NB4 (cell line): ENCODE measurements at places on chromosomes 16 and 17.

GRCh38 chr17:50212121-50212843 lies 10.9 kb upstream of the COL1A1 start:
- DNase-seq: peak; percentile 36

DNA sequence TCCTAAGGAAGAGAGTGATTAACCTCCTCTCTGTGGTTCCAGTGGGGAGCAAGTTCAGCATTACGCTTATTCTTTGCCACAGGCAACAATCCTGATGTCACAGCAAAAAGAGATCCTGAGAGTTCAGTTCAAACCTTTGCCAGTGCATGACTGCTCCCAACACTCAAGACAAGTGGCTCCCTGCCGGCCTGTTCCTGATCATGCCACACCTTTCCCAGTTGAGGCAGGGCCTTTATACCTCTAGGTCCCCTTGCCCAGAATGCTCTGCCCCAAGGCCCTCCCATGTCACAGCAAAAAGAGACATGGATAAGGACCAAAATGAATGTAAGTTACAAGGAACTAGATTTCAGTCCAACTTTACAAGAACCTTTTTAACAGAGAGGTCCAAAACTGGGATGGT lies 31.0 kb upstream of the ARHGAP23 start:
- no peak for DNase-seq

DNA sequence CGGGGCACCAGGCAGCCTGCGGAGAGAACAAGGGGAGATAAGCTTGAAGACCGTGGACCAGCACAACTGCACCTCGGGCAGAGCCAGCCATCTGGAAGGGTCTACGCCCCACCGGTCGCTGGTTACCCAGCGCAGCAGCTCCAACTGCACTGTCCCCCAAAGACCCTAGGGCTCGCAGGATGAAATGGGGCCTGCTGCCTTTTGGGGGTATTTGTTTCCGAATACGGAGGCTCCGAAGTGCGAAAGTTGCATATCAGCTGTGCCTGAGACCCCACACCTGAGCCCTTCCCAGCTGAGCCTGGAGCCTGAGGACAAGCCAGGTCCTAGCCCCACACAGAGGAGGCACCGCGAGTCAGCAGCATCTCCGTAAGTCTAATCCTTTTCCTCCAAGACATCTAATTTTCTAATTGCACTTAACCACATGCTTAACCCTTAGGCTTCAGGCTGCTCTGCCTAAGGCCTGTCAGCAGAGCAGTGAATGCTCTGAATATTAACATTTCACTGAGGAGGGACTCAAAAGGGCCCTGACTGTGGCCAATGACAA lies 4.0 kb downstream of the KIFC3 start:
- DNase-seq: no peak

DNA sequence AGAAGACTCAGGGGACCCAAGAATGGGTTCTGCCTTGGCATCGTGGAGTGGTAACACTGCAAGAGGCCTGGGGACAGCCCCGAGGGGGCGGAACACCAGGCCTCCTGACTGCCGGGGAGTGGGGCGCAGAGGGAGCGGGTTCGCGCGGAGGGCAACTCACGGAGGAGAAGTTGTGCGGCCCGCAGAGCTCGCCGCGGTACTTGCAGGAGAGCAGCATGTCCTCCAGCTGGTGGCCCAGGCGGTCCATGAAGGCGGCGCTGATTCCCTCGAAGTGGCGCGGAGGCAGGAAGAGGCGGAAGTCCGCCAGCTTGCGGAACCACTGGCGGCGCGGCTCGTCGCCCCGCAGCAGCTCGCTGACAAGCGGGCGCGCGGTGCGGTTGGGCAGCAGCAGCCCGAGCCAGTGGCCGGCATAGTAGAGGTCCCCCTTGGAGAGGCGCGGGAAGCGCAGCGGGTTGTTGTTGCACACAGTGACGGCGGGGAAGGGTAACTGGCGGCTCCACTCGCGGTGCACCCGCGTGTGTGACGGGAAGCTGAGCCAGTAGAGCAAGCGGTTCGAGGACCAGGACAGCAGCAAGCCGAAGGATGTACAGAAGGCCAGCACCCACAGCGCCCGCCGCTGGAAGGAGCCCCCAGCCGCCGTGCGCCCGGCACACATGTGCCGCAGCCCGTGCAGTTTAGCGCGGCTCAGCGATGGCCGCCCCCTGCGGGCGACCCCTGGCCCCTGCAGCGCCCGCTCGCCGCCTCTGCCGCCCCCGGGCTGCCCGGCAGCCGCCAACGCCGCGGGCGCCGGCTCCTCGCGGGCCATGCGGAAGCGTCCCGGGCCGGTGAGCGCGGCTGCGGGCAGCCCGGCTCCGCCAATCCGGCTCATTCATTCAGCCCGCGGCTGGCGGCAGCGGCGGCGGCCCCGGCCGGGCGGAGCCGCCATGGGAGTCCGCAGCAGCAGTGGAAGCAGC lies 1.6 kb downstream of the ASIC2 start:
- DNase-seq: no peak

GRCh38 chr17:40522250-40522960 lies 21.0 kb upstream of the TNS4 start:
- DNase-seq: no peak

- DNase-seq: no peak
Measured at GRCh38 chr17:35735036-35735805, 3.8 kb downstream of the RASL10B start.

- DNase-seq: no peak
Measured at GRCh38 chr17:38460716-38461630, 32.7 kb downstream of the ARHGAP23 start.

GRCh38 chr16:80903616-80904015 lies 99.2 kb upstream of the CDYL2 start:
- DNase-seq: no peak

GRCh38 chr16:55297910-55298479 lies 26.0 kb upstream of the IRX6 start:
- DNase-seq: no peak

DNA sequence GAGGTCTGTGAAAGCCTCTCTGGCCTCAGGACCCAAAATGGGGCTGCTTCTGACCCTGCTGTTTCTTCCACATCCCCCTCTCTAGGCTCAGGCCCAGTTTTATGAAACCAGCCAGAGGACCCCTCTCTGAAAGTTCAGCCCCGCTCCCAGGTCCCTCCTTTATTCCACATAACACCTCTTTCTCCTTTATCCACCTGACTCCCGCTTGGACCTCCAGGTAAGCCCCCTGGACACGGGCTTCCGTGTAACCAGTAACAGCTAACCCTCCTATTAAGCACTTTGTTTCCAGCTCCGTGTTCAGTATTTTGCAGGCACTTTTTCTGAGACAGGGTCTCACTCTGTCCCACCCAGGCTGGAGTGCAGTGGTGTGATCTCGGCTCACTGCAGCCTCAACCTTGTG lies 37.4 kb downstream of the PSME3IP1 start:
- no peak for DNase-seq

DNA sequence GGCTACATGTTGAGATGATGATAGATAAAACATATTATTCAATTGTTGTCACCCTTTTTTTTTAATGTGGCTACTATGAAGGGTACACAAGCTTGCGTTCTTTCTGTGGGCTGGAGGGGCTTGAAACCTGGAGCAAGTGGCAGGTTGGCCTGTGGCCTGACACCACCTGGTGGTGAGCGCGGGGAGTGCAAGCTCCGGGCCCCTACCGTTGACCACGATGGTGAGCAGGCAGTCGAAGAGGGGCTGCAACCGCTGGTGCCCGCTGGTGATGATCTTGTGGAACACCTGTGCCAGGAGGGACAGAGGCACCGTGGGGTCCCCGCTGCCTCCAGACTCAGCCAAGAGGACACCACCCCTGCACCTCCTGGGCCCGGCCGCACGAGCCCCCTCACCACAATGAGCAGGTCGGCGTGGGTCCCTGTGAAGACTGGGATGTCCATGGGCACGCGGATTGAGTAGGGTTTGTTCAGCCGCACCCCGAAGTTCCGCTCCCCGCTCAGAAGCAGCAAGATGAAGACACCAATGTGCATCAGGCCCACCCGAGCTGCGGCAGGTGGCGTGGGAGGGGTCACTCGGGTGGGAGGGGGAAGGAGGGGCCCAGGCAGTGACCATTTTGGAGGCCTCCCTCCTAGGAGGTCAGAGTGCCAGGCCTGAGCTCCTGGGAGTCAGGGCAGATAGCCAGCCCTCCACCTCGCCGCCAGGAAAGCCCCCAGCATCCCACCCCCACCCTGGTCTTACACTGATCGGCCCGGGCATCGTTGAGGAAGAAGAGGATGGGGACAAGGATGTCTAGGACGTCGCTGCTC lies 14.4 kb downstream of the HID1 start:
- peak; percentile 69 for DNase-seq

- DNase-seq: no peak
Measured at GRCh38 chr17:31838636-31839225, 20.3 kb downstream of the COPRS start.

GRCh38 chr17:8841844-8842243 lies 25.6 kb downstream of the PIK3R6 start:
- peak; percentile 28 for DNase-seq

DNA sequence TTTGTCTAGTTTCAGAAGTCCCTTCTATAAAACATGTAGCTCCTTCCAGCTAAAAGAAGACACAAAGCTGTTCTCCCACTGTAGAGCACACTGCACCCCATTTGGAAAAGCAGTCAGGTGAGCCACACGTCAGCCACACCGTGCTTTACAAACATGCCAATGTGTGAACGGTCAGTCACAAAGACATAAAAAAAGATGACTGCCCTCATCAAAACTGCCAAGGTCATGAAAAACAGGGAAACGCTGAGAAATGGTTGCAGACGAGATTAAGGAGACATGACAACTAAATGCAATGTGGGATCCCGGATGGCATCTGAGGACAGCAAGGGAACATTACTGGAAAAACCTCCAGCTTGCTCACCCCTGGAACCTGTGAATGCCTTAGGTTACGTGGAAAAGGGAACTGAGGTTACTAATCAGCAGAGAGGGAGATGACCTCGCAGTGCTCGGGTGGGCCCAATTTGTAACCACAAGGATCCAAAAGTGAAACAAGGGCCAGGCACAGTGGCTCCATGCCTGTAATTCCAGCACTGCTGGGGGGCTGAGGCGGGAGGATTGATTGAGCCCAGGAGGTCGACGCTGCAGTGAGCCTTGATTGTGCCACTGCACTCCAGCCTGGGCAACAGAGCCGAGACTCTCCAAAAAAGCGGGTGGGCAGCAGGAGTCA lies 8.1 kb downstream of the ANKRD11 start:
- no peak for DNase-seq

- peak; percentile 80 for DNase-seq
Measured at GRCh38 chr17:42116705-42117396, 4.3 kb downstream of the KAT2A start.

DNA sequence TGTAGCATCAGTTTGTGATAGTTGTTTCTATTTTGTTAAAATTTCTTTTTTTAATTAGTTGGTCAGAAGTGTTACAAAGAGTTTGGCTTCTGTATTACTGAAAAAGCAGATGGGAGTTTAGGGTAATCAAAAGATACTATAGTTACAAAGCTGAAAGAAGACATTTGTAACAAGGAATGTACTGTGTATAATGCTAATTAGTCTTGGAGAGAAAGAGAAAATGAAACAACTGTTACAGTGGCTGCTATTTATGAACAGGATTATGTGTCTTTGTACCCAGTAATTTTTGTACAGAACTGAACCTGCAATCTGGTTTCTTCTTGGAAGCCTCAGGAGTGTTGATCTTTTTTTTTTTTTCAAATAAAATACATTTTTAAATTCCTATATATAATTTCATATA lies 14.3 kb downstream of the GDPD1 start:
- DNase-seq: no peak

GRCh38 chr17:6748617-6749016 lies 7.2 kb upstream of the XAF1 start:
- no peak for DNase-seq

DNA sequence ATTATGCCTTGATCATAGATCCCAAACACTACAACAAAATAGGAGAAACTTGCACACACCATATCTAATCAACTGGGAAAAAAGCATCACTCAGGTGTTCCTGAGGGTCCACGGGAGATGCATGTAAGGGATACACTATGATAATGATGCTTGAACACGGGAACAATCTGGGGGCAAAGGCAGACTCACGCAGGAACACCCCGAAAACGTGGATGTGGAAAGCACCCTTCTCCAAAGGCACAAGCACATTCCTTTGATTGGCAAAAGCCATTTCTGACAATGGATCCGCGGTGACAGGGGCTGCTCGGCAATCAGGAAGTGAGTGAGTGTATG lies 1.3 kb downstream of the ZNF652 start:
- no peak for DNase-seq

DNA sequence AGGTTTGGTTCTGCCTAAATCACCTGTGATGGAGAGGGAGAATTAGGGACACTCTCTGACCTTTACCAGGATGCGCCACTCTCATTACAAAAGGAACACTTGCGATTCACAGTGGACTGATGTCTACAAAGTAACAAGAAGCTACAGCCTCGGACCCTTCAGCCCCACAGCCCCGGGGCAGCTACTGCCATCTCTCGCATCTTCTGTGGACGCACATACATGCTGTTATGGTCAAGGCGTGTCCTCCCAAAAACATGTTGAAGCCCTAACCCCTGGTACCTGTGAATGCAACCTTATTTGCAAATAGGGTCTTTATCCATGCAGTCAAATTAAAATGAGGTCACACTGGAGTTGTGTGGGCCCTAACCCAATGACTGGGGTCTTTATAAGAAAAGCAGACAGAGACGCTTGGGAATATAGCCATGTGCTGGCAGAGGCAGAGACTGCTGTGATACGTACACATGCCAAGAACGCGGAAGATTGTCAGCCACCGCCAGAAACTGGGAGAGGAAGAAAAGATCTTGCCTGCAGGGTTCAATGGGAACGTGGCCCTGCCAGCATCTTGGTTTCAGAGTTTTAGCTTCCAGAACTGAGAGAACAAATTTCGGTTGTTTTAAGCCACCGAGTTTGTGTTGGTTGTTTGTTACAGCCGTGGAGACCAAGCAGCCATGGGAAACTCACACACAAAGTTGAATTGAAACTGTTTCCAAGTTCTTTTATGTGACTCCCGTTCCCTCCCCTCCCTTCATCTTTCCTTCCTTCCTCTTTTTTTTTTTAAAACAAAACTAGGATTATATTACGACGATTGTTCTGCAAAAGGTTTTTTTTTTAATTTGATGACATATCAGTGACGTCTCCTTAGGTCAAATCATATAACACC lies 23.1 kb downstream of the ATP2C2 start:
- peak; percentile 34 for DNase-seq

- DNase-seq: no peak
Measured at GRCh38 chr17:41977991-41978390, 11.4 kb downstream of the CNP start.

DNA sequence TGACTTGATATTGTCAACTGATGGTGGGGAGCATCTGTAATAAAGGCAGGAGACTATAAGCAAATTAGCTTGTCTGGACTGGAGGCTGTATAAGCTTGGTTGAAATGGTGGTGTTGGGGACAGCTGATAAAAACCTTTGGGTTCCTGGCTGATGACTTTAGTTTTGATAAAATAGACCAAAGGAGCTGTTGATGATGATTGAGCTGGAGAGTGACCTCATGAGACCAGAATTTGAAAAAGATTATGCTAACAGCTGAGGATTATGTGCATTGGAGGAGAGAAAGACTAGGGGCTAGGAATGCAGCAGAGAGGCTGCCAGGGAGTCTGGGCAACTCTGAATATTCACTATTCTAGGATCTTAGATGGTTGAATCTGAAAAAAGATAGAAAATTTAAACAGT lies 8.7 kb upstream of the CDC27 start:
- no peak for DNase-seq

GRCh38 chr17:76077584-76078110 lies 1.3 kb upstream of the ZACN start:
- DNase-seq: no peak

- DNase-seq: no peak
Measured at GRCh38 chr17:69725146-69725545, 310.6 kb downstream of the MAP2K6 start.

- no peak for DNase-seq
Measured at GRCh38 chr17:38579083-38579480, 26.7 kb downstream of the SRCIN1 start.

- DNase-seq: no peak
Measured at GRCh38 chr17:21464611-21465021, 88.5 kb downstream of the KCNJ12 start.
